Common myeloid progenitor, CD34-positive (primary cell): ENCODE measurements at places on chromosomes 5 and 9.

- no peak for DNase-seq
- no peaks in the 10 kb centered on the region for H3K27me3 ChIP-seq
- H3K4me1 ChIP-seq, result no peaks in the 10 kb centered on the region
- no peaks in the 10 kb centered on the region for H3K36me3 ChIP-seq
Observed at GRCh38 chr9:18759827-18760226, 273.2 kb downstream of the SAXO1 start.

DNA sequence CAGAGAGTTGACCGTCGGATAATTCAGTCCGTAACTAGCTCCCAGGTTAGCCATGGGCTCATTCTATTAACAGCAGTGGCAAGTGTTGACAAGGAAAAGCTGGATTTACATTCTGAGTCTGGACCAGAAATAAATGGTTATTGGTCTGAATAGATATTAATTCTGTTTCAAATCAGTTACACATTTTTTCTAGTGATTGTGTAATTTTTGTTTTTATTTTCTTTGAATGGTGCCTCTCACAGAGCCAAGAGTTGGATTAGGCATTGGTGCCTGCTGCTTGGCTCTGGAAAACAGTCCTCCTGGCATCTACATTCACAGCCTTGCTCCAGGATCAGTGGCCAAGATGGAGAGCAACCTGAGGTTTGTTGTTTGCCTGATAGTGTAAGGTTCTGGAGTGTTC lies 115.1 kb downstream of the GOLPH3 start:
- DNase-seq, result no peak
- H3K27ac ChIP-seq, result no peak overlapping the region
- peaks cover 55% of the 10 kb centered on the region for H3K36me3 ChIP-seq
- no peaks in the 10 kb centered on the region for H3K4me1 ChIP-seq

DNA sequence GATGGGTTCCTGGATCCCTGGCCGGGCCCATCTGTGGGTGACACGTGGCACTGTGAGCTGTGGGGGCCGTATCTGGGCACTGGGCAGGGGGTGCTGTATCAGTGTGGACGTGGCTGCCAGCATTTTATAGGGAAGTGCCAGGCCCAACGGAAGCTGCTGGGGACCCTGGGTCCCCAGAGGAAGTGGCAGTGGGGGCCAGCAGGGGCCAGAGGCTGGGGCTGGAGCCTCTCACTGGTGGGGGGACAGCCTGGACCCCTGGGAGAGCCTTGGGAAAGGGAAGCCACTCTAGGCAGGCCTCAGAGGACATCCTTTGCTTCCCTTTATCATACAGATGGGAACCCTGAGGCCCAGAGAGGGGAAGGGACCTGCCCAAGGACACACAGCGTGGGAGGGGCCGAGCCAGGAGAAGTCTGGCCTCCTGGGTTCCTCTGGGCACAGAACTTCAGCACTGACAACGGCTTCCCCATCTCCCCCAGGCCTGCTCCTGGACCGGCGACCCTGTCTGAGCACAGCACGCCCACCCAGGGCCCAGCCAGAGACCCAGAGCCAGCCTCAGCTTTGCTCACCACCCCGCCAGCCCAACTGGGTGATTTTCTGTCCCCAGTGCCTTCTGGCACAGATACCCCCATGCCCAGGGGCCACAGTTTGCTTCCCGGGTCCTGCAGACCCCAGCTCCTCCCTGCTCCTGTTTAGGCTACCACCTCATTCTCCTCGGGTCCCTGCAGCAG lies 15.5 kb upstream of the LAMC3 start:
- no peak overlapping the region for H3K4me3 ChIP-seq
- DNase-seq, result no peak
- peaks cover 1% of the 10 kb centered on the region for H3K27me3 ChIP-seq
- H3K36me3 ChIP-seq, result no peaks in the 10 kb centered on the region

DNA sequence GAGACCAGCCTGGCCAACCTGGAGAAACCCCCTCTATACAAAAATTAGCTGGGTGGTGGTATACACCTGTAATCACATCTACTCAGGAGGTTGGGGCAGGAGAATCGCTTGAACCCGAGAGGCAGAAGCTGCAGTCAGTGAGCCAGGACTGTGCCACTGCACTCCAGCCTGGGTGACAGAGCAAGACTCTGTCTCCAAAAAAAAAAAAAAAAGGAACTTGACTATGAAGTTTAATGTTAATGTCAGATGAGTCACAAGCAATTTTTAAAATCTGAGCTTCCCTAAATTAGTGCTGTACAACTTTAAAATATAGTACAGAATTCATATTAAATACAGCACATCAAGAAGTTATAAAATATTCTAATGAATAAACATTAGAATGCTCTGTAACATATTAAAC lies 1.5 kb downstream of the MEIKIN start:
- no peaks in the 10 kb centered on the region for H3K36me3 ChIP-seq
- no peak overlapping the region for H3K27ac ChIP-seq
- no peaks in the 10 kb centered on the region for H3K27me3 ChIP-seq
- H3K4me1 ChIP-seq, result no peaks in the 10 kb centered on the region

DNA sequence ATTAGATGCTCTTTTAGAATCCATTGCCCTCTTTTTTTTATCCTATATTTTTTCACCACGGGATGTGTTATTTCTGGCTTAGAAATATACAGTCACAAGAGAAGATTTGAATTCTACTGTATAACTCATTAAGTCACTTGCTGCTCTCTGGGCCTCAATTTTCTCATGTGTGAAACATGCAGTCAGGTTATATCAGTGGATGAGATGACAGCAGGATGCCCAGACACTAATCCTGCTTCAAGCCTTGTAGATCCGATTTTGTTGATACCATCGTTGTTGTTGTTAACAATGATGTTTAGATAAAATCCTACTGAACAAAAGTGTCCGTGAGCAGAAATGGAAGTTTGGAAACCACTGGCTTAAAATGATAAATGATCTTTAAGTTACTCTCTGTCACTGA lies 421.9 kb upstream of the DMAC1 start:
- no peaks in the 10 kb centered on the region for H3K27me3 ChIP-seq
- no peak overlapping the region for H3K4me3 ChIP-seq
- no peak overlapping the region for H3K27ac ChIP-seq
- no peaks in the 10 kb centered on the region for H3K4me1 ChIP-seq
